Cerebellum (tissue), 4 donors: ENCODE measurements at places on chromosomes 3 and 15.

DNA sequence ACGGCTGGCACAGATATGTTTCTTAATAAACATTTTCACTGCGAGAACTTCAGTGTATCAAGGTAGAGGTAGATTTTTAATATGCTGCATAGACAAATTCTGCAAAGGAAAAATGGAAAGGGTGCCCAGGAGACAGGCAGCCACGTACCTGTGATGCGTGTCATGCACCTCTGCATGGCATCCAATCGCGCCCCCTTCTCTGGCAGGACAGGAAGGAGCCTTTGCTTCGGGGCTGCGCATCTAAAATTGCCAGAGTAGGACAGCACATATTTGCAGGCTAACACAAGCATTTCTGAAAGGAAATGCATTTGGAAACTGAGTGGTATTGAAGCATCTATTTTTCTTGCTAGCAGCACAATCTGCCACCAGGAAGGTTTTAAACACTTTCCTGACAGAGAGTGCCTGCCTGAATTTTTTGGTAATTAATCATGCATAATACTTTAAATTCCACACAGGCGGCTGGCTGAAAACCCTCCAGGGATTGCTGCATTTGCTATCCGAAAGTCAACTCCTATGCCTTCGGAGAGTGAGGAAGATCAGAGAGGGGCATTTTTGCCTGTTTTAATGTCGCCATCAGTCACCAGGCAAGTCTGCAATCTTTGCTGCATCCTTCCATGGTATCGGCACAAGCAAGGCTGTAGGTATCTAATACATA lies 165.1 kb upstream of the ATP10A start:
- DNase-seq = no peak

DNA sequence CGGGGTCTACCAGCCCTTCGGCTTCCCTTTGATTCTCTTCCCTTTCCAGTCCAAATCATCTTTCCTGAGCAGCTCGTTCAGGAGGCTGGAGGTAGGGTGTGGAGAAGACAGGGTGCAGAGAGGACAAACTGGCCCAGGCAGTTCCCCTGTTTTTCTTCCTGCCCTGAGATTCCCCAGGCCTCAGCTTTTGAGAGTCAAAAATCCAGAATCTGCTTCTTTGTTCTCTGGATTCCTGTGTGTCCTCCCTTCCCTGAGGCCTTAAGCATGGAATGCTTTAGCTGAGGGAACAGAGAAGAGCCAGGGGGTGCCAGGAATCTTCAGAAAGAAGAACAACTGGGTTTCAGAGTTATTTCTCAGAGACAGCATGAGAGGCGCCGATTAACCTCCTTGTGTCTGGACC lies 26.7 kb upstream of the LRTM1 start:
- DNase-seq = no peak

DNA sequence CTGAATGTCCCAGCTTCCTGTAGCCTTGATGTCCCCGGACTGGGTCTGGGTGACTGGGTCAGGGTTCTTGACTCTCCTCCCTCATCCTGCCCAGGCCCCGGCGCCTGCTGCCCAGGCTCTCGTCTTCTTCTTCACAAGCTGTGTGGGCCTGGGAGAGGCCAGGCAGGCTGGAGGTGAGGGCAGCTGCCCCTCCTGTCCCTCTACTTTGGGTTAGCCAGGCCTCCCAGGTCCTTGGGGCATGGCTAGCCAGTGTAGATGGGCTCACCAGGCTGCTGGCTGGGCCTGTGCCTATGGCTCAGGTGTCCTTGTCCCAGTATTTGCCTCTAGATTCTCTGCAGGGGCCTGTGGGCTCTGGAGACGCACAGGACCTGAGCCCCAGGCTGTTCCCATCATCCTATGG lies 31.8 kb downstream of the TKT start:
- no peak for DNase-seq

DNA sequence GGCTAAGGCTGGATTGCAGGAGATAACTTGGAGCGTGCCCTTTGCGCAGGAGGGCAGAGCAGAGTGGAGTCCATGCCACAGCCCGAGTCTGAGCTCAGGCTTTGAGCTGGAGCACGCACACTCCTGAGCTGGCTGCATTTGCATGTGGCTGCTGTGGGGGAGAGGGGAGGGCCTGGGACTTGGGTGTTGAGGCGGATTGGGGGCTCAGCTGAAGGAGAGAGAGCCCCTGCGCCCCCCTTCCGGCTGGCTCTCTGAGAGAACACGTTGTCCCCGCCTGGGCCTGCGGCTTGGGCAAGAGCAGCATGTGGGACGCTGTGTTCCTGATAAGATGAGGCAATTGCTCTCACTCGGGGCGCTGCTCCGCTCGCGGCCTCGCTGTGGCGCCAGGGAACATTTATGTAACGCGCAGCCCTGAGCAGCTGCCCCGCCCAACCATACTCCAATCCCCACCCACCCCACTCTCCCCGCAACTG lies 39.1 kb downstream of the KLF13 start:
- peak; percentile 92 for DNase-seq

DNA sequence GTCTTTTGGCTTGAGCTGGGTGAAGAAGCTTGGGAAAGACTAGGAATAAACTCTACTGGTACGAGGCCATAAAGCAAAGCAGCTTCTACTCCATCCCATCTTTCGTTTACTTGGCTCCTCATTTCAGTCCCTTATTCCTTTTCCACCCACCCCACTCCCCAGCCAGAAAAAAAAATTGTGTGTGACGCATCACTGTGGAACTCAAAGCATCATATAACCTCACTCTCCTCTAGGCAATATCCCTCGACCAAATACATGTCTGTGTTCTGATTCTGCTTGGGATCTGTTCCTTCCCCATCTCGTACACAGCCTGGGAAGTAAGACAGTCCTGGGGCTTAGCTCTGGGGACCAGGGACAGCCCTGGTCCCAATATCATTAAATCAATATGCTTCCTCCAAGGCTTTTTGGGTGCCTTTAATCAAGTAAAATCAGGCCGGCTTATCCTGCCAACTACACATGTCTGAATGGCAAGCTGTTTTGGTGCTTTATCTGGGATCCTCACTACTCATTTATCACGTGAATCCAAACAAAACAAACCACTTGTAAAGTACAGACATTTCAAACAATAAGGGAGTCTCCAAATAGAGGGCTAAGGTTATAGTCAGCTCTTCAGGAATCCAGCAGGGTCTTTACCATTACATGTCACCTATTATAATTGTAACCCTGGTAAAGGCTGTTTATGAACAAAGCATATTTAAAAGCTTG lies 74.9 kb upstream of the ZBED2 start:
- DNase-seq = no peak

DNA sequence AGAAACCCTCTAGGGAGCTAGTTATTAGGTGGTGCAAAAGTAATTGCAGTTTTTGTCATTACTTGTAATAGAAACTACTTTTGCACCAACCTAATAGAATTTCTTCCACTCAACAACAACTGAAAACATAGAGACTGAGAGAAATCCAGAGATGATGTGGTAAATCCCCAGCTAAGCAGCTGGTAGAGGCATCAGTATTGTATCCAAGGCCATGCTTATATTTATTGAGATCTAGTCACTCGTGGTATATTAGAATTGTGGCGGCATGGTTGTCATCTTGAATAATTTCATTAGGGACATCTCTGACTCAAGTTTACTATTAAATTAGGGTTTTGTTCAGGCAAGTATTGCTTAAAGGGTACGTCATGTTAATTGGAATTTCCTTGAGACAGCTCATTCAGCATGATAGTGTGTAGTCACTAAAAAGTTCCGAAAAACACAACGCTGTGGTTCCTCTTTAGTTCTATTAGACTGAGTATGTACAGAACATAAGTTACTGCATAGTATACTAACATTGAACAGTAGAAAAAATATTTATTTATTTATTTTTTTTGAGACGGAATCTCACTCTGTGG lies 35.3 kb downstream of the PAK2 start:
- no peak for DNase-seq

DNA sequence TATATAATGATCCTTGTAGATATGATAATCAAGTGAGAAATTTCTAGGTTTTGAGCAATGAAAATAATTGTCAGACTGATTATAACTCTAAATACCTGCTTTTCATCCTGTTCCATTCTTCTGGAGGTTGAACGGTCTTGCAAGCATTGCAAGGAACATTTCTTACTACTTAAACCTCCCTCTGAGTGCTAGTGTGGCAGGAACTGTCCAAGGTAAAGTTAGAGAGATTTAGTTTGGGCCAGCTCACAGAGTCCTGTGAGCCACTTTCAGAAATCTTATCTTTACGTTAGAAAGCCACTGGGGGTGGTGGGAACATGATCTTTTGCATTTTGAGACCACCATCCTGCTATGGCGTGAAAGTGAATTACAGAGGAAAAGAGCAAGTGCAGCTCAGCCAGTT lies 121.1 kb upstream of the NPHP3 start:
- DNase-seq = no peak

- no peak for DNase-seq
Measured at GRCh38 chr3:43559961-43560360, 61.9 kb downstream of the ANO10 start.

DNA sequence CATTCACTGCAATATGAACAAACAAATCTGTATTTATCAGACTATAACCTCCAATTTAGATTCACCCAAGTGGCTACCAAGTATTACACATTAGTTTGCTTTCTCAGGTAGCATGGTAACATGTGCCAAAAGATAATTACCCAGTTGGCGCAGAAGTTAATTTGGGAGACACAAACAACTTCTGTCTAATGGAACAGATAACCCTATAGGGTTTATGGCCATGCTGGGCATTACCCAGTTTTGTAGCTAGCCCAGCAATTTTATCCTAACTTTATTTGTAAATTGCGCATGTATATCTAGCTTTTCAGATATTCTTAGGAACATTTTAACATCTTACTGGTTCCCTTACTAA lies 780 bp downstream of the RPL22L1 start:
- DNase-seq = no peak

GRCh38 chr3:49238274-49239127 lies 38.5 kb downstream of the C3orf62 start:
- DNase-seq = no peak

- DNase-seq = no peak
Measured at GRCh38 chr3:126945171-126945721, 37.7 kb upstream of the PLXNA1 start.

- no peak for DNase-seq
Measured at GRCh38 chr15:91338766-91339165, 238.7 kb downstream of the SV2B start.

DNA sequence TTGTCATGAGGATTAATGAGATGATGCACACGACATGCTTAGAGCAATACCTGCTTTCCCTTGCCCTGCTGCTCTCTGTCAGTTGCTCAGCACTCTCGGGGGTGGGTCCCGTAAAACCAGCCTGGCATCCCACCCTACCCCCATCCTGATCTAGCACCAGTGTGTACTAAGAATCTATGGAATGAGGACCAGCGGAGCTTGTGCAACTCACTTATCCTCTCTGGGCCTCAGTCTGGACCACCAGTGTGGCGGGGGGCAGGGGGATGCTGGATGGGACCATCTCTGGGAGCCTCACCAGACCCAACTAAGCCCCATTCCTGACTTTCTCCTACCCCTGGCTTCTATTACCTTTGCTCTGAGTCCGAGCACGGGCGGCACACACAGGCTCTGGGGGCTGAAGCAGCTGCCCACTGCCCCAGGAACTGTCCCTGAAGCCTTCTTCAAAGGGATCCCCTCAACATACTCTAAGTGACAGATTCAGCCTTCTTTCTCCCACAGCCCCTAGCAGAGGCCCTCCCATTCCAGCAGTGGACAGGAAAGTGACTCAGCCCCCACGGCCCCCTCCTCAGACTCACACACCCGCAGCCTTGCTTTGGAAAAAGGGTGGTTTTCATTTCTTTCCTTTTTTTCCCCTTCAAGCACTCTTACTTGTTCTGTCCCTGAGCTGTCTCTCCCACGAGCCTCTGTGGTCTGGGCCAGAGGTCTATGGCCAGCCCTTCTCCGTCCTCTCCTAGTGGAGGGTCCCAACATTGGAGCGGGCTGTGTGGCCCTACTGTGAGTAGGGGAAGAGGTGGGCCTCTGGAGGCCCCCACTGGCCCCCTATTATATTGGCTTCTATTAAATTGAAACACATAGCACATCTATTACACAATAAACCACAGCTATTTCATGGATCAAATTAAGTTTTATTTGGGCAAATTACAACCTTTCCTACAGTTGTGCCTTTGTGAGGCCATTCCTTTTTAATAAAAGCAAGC lies 100.3 kb downstream of the SMAD6 start:
- no peak for DNase-seq

GRCh38 chr3:193942516-193943055 lies 193.4 kb upstream of the HES1 start:
- DNase-seq = no peak
